ENCODE measurements at places on chromosomes 2 and 18. TPM values are rescaled to one million over a fixed set of nuclear protein-coding genes. Genes with fewer than 3 reads are reported as not detected.

Gene PUM2
- 57.2 TPM for polyA plus RNA-seq

Gene LGALSL
- polyA plus RNA-seq: 28.4 TPM

Gene SLC11A1
- not detected for polyA plus RNA-seq

Gene NR4A2
- polyA plus RNA-seq: 2.4 TPM

Gene MC5R
- 8.5 TPM for polyA plus RNA-seq

Gene CCBE1
- polyA plus RNA-seq: 4.2 TPM

Gene KATNAL2
- 6.5 TPM for polyA plus RNA-seq

Gene ANXA4
- 24.4 TPM for polyA plus RNA-seq

Gene MAPK4
- polyA plus RNA-seq: 9.4 TPM

Gene PTPRN
- polyA plus RNA-seq: not detected

DNA sequence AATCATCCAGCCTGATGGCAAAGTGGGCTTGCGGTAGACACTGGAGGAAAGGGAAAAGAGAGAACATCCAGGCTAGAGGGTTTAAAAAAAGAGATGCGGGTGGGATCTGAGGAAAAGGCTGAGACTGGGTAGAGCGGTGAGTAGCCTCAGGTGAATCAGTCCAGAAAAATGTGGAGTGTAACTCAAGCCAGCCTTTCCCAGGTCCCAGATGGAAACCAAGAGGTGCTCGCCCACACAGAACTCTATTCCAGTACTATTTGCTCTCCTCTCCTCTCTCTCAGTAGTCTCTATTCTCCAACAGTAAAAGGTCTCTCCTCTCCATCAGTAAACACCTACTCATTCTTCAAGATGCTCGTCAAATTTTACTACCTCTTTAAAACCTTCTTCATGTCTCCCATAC lies 38.3 kb upstream of the NRP2 start:
- DNase-seq: no peak

DNA sequence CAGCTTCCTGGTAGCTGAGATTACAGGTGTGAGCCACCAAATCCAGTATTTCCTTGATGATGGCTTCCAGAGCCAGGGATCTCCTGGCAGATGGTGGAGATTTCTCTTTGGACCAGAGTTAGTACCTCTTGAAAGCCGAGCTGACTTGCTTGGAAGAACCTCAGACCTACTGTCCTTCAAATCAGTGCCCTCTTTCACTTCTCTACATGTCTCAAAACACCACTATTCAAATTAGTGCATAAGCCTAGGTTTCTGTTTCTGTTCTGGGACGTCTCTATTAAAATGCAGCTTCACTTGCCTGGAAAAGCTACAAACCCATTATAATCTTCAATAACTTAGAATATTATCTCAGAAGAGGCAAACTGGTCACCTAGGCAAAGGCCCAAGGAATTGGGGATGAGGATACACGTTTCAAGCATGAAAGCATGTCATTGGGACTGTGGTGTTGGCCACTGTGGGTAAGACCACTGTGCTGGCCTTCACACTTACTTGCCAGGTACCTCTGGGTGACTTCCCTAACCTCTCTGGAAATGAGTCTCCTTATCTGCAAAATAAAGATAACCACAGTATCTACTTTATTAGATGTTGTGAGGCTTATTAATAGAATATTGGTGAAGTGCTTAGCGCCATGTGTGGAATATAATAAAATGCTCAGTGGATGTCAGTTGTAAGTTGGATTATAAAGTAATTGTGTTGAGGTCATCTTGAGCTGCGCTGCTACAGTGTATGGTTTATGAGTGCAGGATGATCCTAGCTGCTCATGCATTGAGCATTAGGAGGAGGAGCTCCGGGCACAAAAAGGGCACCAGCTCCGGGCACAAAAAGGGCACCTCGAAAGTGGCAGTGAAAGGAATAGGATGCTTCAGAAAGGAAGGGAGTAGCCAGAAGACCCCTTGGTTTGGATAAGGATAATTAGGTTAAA lies 84.5 kb downstream of the DOCK10 start:
- DNase-seq: no peak

GRCh38 chr2:113201496-113202304 lies 27.9 kb downstream of the PSD4 start:
- no peak for DNase-seq

- DNase-seq: no peak
Observed at GRCh38 chr18:32258558-32259204, 68.8 kb downstream of the MEP1B start.

GRCh38 chr18:46134920-46135675 lies 30.9 kb downstream of the HAUS1 start:
- DNase-seq: no peak

DNA sequence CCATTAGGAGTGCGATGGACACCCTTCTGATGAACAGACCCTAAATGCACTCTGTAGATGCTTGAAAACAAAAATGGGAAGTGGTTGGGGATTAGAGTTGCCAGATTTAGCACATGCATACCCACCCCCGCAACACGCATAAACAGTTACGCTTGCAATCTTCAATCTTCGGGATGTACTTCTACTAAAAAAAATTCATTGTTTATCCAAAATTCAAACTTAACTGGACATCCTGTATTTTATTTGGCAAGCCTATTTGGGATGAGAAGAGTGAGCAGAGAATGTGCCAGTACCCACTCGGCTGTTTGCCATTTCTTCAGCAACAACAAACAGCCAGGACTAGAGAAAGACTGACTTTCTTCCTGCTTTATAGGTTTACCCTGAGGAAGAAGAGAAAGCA lies 18.4 kb downstream of the KIAA2012 start:
- no peak for DNase-seq

- DNase-seq: no peak
Observed at GRCh38 chr2:241542278-241542605, 16.3 kb upstream of the BOK start.

DNA sequence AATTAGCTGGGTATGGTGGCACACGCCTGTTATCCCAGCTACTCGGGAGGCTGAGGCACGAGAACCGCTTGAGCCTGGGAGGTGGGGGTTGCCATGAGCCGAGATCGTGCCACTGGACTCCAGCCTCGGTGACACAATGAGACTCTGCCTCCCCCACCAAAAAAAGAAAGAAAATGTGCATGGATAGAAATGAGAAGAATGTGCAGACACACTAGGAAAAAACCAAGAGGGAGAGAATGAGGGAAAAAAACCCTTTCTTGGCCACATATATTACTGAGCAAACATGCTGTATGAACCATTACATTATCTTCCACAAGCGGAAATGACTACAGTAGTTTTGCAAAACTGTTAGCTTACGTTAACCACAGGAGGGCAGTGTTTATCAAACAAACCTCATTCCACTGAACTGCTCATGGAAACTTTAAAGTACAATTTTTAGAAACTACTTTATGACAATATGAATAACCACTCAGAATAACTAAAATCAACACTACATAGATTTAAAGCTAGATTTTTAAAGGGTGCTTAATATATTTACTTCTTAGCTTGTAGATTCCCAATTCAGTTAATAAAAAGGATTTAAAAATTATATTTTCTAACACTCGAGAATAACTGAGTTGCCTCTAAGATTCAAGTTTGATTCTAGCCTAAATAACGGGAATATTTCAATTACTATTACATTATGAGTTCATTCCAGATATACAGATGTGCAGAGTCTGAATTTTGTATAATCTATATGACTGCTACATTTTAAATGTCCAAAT lies 26.4 kb downstream of the ASXL2 start:
- DNase-seq: peak; percentile 51

DNA sequence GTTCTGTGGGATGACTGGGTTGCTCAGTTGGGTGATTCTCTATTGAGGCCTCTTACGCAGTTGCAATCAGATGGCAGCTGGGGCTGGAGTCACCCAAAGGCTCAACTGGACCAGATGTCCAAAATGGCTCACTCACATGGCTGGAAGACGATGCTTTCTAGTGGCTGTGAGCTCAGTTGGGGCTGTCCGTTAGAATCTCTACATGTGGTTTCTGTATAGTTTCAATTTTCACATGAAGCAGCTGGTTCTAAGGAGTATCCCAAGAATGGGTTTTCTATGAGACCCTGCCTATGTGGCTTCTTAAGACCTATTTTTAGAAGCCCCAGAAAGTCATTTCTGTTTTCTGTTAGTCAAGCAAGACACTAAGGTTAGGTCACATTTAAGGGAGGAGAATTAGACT lies 4.4 kb downstream of the XRCC5 start:
- DNase-seq: no peak

DNA sequence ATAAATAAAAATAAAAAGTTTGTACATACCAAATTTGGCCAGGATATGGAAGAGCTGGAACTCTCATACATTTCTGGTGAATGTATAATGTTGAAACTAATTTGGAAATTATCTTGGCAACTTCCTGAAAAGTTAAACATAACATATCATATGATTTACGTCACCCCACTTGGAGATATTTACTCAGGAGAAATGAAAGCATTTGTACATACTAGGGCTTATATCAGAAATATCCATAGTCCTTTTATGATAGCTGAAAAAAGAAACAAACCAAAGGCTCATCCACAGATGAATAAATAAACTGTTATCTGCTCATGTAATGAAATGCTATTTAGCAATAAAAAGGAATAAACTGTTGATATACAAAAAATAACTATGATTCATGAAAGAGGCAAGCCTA lies 318.2 kb upstream of the NRXN1 start:
- DNase-seq: no peak

DNA sequence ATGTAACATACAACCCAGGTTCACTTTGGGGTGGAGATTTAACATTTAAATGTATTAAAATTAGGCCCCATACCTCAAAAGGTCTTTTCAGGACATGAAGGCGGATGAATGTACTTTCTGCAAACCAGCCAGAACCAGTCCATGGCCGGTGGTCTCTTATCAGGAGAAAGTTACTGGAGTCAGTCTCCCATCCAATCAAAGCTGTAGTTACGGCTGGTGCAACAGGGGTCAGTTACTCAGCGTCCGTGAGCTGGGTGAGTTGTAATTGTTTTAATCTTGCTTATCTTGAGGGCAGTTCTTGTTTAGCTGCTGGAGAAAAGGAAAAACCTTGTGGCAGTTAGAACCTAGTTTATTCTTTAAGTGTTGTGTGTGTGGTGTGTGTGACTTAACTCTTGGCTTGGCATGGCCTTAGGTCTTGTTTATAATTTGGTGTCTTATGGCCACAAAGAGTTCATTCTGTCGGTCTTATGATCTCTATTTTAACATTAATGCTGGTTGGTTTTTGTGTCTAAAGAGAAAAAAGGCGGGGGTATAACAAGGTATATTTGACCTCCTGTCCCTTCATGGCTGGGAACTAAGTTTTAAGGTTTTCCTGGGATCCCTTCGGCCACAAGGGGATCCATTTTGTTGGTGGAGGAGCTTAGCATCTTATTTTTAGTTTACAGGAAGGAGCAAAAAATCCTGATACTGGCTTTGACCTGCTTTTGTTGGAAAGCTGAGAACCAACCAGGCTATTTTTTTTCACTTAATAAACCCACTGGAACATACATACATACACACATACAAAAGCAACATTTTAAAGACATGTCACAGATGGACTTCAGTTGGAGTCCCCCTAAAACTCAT lies 143.5 kb upstream of the NCK2 start:
- no peak for DNase-seq

DNA sequence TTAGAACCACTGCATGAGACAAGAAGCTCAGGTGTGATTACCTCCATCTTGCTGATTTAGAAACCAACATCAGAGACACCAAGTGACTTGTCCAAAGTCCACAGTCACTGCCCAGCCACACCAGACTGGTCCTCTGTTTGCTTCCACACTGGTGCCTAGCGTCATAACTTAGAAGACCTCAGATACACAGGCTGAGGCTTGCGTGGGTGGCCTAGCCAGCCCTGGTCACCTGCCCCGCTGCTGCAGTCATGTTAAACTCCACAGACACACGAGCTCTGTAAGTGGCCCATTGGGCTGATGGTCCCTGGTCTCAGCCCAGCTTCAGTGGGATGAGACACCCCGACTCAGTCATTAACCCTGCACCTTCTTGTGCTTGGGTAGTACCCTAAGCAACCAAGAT lies 47.1 kb downstream of the CNGA3 start:
- no peak for DNase-seq

DNA sequence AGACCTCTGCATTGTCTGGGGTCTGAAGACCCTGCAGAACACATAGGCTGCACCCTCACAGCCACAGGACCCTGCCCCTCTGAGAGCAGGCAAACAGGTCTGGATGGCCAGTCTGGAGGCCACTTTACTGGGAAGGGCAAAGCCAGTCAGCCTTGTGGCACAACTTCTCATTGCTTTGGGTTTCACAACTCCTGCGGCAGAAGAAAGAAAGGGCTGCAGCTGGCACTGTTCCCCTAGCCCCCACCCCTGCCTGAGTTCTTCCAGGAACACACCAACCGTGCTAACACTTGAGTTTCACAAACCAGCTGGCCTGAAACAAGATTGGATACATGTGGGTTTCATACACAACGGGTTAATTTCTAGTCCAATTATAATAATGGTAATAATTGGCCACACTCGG lies 276.5 kb upstream of the MGAT5 start:
- DNase-seq: no peak

DNA sequence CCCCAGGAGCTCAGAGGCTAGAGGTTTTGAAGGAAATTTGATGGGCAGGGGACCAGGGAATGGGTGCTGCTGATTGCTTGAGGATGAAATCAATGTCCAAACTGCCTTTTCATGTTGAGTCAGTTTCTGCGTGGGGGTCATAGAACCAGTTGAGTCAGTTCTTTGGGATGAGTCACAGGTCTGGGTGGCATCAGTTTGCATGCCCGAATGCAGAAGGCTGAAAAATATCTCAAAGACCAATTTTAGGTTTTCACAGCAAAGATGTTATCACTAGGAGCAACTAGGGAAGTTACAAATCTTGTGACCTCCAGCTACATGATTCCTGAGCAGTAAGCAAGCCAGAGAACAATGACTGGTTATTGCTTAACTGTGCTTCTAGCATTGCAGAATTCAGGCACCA lies 1135.1 kb upstream of the CRIM1 start:
- DNase-seq: no peak
